ENCODE measurements at places on chromosomes 5 and 9.

GRCh38 chr5:147504535-147504934 is 5.3 kb downstream of the DPYSL3 start:
- no peak for DNase-seq

- peak; percentile 68 for DNase-seq
Observed at GRCh38 chr9:131349881-131350563, 43.9 kb upstream of the PRRC2B start.

DNA sequence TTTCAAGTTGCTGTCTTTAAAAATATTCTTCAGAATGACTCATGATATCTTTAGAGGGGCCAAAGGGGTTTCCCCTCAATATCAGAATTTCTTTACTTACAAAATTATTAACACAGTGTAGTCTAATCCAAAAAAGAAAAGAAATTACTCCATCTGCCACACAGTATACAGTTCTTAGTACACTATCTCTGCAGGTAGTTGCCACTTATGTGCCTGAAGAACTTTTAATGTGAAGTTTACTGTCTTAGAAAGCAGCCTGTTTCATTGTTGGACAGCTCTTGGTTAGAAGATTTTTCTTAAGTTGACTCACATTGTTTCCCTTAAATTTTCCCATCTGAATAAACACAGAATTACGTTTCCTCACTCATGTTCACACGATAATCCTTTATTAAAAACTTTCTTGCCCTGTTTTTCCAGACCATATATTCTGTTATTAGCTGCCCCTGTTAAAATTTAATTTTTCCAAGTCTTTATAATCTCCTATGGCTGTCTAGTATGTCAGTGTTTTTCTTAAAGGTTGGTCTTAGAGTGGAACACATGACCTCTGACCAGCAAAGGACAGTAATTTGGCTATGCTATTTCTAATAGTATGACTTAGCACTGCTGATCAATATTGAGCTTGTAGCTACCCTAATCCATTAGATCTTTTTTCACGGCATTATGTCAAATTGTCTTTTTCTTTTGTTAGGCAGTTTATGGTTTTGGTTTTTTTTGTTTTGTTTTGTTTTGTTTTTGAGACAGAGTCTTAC is 21.8 kb upstream of the FKTN start:
- no peak for DNase-seq

GRCh38 chr9:131969469-131969989 is 110.1 kb downstream of the MED27 start:
- no peak for DNase-seq

GRCh38 chr5:77321793-77322394 is 111.4 kb downstream of the PDE8B start:
- DNase-seq, result no peak

DNA sequence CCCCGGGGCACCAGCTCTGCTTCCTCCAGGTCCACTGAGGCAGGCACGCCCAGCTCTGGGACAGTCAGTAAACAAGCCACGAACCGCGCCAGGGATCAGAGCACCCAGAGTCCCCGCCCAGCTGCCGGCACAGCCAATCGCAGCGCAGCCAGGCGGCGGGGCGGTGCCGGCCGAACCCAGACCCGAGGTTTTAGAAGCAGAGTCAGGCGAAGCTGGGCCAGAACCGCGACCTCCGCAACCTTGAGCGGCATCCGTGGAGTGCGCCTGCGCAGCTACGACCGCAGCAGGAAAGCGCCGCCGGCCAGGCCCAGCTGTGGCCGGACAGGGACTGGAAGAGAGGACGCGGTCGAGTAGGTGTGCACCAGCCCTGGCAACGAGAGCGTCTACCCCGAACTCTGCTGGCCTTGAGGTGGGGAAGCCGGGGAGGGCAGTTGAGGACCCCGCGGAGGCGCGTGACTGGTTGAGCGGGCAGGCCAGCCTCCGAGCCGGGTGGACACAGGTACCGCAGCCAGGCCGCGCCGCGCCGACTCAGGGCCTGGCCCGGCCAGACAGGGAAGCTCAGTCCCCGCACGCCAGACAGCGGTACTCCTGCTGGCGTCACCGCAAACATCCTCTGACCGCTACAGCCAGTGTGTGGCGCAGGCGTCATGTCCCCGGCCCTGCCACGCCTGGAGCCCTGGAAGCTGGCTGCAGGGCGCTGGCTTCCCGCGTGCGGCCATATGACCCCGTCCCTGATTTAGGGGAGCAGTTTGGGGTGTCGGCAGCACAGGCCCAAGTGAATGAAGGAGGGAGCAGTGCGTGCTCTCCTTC is at the start of gene CTSL:
CTSL (plus strand) TSS at position 220 of the 810 bp plus-strand sequence. CDS start 1,485 bp downstream, outside the sequence.
- no peak for DNase-seq

GRCh38 chr5:179161901-179162300 is 101.7 kb downstream of the ZNF354C start:
- DNase-seq, result no peak

DNA sequence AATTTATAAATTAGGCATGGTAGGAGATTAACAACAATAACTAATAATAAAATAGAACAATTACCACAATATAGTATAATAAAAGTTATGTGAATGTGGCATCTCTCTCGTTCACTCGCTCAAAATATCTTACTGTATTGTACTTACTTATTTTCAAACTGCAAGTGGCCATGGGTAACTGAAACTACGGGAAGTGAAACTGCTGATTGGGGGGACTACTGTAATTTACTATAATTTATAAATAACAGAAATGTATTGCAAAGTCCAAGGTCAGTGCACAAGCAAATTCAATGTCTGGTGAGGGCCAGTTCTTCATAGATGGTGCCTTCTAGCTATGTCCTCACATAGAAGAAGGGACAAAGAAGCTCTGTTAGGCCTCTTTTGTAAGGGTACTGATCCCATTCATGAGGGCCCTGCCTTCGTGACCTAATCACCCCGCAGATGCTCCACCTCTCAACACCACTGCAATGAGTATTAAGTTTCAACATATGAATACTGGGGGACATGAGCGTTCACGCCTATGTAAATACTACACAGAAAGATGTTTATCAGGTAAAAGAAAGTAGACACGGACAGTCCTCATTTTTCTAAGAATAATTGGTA is 39.0 kb downstream of the KCNIP1 start:
- no peak for DNase-seq

- no peak for DNase-seq
Observed at GRCh38 chr5:180046656-180047055, 24.9 kb downstream of the RNF130 start.

DNA sequence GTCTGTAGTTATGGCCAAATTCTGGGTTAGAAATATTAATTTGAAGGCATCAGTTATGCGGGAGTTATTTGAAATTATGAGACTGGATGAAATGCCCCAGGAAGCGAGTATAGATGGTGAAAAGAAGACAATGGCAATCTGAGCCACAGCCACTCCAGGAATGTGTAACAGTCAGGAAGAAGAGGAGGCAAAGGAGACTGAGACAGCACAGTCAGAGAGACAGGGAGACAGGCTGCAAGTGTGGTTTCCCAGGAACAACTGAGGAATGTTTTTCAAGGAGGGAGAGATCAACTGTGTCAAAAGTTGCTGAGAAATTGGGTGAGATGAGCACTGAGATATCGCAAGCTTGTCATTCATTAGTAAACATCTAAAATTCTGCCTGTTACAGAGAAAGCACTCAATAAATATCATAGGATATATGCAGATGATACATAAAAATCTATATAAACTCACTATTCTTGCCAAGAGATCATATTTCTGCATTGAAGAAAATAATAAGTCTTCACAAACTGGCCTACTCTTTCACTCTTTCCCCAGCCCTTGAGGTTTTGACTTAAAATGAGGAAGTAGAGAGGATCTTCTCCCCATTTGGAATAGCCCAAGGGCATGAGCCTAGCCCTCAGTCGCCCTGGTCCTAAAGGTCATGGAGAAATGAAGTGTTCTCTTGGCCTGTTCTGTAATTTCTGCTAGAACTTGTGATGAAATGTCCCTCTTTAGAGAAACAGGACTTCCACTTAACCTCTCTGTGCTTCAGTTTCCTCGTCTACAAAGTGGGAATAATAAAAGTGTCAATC is 48.5 kb upstream of the RLN1 start:
- no peak for DNase-seq

GRCh38 chr5:37774912-37775483 is 64.8 kb downstream of the GDNF start:
- DNase-seq, result no peak

DNA sequence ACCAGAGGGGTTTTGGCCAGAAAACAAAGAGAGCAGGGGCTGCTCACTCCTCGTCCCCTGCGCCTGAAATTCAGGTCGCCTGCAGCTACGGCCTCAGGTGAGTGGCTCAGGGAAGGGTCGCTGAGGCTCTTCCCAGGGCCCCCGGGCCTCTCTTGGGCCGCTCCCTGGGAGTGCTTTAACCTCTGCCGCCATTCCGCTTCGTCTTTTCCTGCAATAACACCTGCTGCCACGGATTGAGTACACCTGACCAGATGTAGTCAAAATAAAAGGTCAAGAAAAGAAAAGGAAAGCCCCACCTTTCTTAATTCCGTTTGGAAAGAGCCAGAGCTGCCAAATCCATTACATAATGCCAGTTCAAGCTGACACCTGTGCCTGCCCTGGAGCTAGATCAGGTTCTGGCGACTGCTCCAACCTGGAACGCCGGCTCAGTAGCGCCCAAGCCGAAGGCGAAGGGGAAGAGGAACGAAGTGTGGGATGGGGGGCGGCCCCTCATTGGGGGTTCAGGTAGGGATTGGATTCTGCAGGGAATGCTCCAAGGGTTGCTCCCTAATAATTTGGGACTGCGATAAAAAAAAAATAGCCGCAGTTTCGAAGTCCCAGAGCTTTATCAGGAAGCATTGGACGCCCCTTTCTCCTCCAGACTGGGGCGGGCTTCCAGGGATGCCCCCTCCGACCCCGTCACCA is 193.9 kb downstream of the MEF2C start:
- DNase-seq, result no peak

GRCh38 chr5:891117-891836 is 1.3 kb downstream of the BRD9 start:
- DNase-seq, result no peak

DNA sequence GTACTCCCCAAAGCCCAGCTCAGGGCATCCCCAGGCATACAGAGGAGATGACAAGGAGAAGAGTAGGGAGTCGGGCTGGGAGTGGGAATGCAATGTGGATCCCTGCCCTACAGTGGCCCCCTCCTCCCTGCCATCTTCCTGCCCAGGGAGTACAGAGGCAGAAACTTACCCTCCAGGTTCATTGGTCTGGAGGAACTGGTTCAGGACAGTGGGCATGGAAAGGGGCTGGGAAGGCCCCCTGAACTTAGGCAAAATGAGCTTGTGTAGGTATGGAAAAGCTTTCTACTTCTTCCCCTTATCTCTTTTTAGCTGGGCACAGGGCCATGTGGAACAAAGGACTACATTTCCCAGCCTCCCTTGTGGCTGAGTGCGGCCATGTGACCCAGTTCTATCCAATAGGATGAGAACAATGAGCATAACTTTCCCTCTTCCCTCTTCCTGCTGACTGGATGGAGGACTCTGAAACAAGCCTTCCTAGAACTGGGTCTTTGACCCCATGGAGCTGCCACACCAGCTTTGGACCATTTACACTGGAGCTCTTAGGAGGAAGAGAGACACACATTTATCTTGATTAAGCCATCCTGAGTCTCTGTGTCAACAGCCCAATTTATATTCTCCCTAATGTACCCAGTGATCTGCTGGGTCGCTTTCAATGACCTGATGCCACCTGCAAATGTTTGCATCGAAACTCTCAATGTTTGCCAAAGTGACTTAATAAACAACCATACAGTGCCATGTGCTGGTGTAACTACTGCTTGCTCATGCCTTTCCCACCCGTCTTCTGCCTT is 25.0 kb upstream of the HMCN2 start:
- no peak for DNase-seq

DNA sequence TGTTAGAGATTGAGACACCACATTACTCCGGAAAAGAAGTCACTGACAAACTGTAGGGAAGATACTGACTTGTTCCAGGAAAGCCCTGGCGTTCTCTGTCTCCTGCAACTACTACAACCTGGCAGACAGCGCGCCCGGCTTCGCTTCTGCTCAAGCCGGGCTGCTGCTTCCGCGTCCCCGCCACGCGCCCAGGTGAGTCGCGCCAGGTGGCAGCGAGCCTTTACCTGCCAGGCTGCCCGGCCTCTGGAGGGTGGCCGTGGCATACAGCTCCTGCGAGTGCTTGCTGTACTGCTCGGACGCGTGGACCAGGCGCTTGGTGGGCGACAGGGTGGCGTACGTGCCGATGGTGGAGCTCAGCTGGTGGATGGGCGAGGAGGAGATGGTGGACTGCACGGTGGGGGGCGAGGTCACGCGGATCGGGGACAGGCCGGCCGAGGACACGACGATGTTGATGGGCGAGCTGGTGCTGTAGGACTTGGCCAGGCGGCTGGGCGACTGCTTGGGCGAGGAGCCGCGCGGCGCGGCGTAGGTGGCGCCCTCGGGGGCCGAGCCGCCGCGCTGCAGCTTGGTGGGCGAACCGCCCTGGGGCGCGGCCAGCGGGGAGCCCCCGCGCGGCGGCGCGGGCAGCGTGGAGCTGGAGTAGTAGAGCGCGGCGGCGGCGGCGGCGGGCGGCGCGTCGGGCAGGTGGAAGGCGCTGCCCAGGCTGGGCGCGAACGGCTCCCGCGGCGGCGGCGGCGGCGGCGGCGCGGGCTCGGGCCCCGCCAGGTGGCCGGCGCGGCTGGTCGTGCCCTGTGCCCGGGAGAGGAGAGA is 519.6 kb downstream of the CTNND2 start:
- no peak for DNase-seq

- no peak for DNase-seq
Observed at GRCh38 chr5:78621291-78621738, 27.3 kb downstream of the LHFPL2 start.

DNA sequence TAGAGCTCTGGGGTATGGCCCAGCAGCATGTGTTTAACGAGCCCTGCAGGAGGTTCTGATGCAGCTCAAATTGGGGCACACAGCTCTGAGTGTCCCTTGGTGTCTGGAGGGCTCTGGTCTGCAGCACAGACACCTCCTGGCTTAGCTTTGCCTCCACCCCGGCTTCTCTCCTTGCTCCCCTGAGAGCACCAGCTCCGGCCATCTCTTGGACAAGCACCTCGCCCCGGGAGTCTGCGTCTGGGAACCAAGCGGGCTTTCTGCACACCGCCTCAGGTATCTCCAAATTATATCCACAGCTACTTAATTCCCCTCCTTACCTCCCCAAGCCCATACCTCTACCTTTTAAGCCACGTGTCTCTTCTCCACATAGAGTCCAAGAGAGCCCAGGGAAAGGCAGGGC is 83.7 kb upstream of the IRX4 start:
- no peak for DNase-seq

- no peak for DNase-seq
Observed at GRCh38 chr5:37738865-37739488, 100.9 kb downstream of the GDNF start.

DNA sequence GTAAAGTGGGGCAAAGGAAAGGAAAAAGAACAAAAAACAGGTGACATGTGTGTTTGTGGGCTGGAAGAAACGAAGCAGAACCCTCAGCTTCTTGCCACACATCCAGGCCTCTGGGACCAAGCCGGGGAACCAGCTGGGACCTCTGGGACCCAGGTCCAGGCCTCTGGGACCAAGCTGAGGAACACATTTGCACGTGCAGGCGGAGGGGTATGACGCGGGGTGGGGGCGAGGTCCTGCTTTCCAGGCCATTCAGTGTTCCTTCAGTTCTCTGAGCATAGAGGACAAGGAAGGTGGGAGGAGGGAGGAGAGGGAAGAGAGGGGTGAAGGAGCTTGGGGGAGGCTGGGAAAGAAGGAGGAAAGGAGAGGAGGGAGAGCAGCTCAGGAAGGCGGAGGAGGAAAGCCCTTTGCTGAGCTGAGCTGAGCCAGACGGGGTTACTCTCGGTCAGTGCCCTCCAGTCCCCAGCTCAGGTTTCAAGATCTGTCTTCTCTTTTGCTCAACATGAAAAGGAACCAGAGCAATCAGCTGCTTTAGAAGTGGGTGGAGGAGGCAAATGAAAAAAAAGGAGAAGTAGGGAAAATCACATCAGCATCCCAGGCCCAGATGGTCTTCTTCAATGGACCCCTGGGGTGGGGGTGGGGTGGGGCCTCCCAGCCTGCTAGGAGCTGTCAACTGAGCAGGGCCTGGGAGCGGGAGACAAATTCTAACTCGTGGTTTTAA is 59.1 kb downstream of the ABCA1 start:
- DNase-seq, result no peak
